ENCODE measurements at places on chromosomes 1 and 21.

GRCh38 chr1:194084755-194085154, 898.3 kb upstream of the B3GALT2 start:
- no peak for DNase-seq

DNA sequence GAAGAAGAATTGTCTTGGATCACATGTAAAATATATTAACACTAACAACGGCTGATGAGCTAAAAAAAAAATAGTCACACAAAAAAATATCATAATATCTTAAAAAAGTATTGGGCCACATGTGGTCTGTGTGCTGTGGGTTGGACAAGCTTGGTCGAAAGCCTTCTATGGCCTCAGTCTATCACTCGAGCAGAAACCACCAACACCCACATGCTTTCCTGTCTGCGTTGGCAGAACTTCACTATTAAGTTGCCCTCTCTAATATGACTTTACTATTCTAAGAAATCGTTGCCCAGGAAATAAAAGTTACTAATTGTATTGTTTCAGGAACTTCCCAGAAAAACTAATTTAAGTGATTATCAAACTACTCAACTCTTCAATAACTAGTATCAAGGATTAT, 28.2 kb upstream of the ETS2 start:
- DNase-seq: no peak

DNA sequence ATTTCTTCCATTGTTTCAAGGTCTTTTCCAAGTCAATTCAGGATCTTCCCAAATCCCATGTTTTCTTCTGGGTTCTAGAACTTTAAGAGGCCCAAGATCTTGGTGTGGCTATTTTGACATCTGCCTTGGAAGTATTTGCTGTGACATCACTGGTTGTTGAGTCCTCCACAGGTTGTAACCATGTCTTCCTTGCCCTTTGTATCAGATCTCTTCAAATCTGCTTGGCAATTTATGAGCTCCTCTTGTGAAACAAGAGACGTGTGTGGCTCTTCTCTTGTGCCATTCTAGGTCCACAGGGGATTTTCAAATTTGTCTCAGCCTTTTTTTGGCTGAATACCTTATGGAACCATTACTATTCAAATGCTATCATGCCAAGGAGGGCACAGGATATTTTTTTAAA, 60.3 kb upstream of the KCNK2 start:
- DNase-seq: no peak

DNA sequence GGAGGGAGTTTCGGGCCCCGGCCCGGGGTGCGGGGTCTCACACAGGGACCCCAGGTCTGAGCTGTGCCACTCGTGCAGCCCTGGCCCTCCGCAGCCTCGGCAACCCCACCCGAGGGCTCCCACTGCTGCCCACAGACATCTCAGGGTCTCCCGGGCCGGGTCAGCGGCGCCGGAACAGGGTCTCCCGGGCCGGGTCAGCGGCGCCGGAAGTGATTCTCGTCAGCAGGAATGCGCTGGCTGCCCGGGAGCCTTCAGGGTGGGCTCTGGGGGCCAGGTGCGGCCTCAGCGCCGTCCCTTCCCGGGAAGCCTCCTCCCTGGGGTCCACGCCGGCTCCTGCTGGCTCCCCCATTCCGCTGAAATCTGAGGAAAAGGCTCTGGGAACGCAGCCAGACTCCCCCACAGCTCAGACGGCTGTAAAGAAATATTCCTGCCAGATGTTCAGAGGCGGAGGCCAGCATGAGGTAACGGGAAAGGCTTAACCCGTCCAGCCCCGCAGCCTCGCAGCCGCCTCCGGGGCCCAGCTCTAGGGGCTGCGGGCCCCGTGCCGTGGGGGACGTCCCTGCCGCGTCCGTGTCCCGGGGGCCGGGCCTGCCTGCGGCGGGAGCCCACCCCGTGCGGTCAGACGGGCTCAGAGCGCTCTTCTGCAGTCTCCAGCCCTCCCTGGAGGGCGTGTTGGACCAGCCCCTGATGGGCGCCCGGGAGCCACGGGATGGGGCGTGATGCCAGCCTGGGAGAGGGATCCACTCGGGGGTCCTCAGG, 8.7 kb upstream of the COL6A1 start:
- DNase-seq: no peak

DNA sequence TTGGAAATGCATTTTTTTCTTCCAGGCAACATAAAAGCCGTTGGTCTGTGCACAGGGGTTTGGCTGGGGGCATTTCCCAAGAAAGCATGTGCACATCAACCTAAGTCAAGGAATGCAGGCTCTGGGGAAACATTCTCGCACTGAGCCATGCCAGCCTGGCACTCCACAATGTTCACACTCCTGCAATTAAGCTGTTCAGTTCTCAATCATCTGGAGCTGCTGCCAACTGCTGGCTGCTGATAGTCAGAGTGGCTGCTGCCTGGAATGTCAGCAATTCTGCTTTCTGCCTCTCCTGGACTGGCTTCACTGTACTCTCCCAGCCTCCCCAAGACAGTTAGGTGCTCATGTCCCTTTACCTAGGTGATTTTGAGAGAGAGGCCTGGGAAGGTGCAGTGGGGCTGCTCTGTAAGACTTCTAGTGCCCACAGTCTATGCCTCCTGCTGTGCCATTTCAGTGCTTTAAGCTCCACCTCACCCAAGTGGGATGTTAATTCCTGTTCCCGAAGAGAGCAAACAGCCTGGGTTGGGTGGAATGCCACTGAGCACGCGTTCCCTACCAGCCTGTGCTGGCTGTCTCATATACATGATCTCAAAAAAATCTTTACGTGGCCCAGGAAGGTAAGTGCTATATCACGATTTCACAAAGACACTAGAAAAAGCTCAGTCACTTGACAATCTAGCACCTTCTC, 131.7 kb downstream of the BRINP2 start:
- DNase-seq: no peak

DNA sequence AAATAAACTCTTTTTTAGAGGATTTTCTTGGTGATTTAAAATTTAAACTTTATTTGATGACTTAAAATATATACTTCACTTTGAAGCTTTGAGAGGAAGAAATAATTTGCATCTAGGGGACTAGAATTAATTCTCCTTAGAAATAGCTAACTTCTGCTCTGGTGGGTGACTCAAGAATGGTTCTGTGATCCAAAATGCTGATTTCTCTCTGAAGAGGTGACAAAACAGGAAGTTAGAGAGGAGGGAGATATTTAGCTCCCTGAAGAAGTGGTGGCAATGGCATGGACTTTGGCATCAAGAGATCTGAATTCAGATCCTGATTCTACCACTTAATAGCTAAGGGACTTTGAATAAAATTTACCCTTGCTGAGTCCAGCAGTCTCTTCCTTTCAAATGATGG, 125.8 kb upstream of the ATP1B1 start:
- DNase-seq: no peak

- DNase-seq: no peak
Observed at GRCh38 chr1:76203127-76203526, 128.6 kb downstream of the ST6GALNAC3 start.

DNA sequence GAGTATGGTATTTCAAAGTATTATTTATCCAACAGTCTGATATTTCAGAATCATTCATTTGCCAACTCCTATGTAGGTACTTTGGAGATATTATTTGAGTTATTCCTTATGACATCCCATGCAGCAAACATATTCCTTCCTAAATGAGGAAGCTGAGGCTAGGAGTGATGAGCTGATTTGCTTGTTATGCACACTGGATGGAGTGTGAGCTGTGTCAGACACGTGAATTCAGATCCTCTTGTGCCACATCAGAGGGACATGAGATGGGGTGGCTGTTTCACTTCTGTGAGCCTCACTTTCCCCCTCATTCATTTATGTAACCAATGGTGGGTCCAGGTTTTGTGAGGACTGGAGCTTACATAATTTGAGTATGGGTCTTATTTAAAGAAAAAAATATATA, 215.9 kb downstream of the DISC1 start:
- DNase-seq: no peak
